Neural crest cell (in vitro differentiated cells): ENCODE measurements at places on chromosomes 3 and 15.

- DNase-seq = no peak
These were observed 195.6 kb downstream of the XXYLT1 start for GRCh38 chr3:195075199-195075940.

DNA sequence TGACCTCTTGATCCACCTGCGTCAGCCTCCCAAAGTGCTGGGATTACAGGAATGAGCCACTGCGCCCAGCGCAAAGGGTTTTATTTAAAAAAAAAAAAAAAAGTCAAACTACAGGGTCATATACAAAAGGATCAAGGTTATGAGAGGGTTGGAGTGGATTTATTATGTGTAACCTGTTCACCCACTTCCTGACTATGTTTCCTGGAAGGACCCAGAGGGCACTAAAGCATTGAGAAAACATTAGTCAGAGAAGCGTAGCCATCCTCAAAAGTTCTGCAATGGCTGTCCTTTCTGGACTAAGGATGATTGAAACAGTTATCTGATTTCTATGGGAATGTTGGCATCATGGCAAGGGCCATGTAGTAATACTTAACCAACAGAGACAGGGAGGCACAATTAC is 7.3 kb upstream of the SCAPER start:
- no peak for DNase-seq

GRCh38 chr3:52786330-52787215 is 8.0 kb upstream of the ITIH3 start:
- no peak for DNase-seq

DNA sequence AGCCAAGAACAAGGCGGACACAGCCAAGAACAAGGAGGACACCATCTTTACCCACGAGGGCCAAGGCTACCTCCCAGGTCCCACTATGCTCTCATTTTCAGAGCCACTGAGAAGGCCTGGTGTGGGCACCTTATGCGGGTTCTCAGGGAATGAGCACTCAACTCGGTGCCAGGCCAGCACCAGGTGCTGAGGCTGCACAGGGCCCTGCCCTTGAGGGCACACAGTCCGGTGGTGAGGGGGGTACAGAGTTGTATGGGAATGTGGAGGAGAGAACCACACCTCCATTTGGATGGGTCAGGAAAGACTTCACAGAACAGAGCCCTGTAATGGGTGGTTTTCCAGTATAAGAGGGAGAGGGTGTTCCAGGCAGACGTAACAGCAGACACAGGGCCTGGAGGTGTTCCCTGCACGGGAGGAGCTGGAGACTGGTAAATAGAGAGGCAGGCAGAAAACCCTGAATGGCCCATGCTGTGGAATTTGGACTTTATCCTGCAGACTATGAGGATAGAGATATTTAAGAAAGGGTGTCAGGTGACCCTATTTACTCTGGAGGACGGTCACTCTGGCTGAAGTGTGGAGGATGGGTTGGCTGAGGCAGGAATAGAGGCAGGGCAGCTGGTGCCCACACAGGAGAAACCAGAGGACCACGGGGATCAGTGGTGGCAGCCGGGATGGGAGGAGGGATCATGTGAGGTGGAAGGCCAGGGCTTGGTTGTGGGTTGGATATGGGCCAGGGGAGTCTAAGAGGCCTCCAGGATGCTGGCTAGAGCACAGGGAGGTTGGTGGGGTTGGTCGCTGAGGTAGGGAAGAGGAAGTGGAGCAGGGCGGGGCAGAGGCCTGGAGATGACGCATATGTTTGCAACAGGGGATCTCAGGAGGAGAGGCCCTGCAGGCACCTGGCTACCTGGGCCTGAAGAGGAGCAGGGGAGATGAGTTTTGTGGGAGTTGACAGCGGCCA is 34.6 kb downstream of the CRABP1 start:
- no peak for DNase-seq

GRCh38 chr3:119586733-119587172 is 7.5 kb downstream of the ADPRH start:
- DNase-seq = no peak

DNA sequence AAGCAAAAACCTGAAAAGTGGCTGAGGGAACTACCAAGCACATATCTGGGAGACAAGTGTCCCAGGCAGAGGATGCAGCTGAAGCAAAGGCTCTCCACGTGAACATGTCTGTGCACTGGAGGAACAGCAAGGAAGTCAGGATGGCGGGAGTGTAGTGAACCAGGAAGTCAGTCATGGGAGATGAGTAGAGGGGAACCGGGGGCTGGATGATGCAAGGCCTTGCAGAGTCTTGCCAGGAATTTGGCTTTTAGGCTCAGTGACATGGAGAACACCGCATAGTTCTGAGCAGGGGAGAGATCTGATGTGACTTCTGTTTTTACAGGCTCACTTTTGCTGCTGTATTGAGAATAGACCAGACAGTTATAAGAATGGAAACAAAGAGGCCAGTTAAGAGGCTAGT is 19.0 kb downstream of the C2CD4A start:
- DNase-seq = no peak

- no peak for DNase-seq
These were observed 1.3 kb upstream of the KLHL40 start for GRCh38 chr3:42683875-42684598.

GRCh38 chr3:76668653-76669052 is 371.2 kb upstream of the ROBO2 start:
- DNase-seq = no peak

DNA sequence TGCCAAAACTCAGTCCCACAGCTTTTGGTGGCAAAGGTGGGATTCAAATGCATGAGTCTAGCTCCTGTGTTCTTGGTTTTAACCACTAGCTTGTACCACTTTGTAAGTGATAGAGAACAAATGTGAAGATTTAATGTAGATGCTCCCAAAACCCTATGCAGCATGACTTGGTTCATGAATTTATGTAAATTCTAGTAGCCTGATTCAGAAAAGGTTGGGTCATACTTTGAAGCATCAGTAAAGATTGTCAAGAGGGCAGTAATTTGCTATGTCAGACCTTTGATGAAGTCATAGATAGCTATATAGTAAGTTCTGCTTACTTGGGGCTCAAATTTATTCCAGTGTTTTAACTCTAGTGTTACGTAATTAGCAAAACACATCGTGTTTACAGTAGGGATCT is 75.6 kb downstream of the VPS8 start:
- DNase-seq = no peak

GRCh38 chr3:134854254-134854653 is 59.2 kb downstream of the EPHB1 start:
- DNase-seq = no peak

DNA sequence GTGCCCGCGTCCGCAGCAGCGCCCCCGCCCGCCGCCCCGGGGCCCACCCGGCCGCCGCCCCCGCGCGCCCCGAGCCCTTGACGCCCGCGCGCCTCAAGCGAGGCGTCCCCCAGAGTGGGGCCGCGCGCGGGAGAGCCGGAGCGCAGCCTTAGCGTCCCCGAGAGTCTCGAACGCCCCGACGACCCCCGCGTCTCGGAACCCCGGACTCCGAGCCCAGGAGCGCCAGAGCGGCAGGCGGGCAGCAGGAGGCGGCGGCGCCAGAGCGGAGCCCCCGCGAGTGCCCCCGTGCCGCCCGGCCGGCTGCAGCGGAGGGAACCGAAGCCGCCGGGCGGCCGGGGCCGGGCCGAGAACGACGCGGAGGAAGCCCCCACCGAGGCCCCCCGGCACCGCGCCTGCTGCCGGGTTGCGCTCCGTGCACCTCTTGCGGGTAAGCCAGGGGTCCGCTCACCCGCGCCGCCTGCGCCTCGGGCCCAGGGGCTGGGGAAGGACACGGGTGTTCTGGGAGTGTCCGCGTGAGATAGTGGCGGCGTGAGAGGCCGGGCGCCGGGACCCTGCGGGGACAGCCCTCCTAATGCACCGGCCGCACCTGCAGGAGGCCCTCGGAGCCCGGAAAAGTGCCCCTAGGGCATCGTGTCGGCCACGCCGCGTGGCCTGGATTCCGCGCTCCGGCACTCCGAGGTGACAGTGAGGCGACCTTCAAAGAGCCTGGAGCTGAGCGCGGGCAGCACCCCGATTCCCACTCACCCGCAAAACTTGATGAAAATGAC is 52.0 kb upstream of the ULK4 start:
- DNase-seq = peak; percentile 15

- DNase-seq = no peak
These were observed 84.0 kb upstream of the OSBPL11 start for GRCh38 chr3:125679258-125679657.

DNA sequence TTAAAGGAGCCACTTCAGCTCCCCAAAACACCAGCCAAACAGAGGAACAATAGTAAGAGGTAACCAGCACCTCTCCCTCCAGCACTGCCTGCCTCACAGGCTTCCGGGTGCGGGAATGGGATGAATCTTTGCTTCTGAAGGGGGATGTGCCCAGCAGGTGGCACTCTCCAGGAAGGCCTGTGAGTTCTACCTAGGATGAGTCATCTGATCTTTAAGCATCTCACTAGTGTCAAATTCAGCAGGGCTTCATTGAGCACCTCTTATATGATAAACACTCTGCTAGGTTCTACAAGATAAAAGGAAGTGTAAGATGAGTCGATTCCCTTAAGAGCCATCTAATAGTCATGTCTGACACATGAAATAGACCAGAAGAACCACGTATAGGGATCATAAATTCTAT is 237.4 kb upstream of the UMPS start:
- no peak for DNase-seq

GRCh38 chr3:172184106-172184822 is 144.9 kb downstream of the FNDC3B start:
- no peak for DNase-seq

GRCh38 chr15:50593761-50594160 is 47.3 kb upstream of the USP50 start:
- no peak for DNase-seq

DNA sequence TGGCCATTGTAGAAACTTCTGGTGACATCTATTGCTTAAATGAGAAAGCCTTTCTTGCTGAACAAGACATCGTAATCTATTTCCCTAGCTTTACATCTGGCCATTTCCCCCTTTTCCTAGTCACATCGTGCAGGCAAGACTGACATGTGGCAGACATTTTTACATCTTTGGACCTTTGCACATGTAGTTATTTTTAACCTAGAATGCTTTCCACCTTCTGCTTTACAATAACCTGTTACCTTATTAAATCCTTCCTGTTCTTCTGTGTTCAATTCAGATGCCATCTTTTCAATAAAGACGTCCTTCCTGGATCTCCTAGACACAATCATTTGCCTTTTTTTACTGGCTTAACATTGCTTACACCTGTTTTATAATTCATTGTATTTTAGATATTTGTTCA is 343.3 kb downstream of the DIPK2A start:
- DNase-seq = no peak

GRCh38 chr15:40102897-40103858 is 5.5 kb downstream of the BMF start:
- DNase-seq = no peak

DNA sequence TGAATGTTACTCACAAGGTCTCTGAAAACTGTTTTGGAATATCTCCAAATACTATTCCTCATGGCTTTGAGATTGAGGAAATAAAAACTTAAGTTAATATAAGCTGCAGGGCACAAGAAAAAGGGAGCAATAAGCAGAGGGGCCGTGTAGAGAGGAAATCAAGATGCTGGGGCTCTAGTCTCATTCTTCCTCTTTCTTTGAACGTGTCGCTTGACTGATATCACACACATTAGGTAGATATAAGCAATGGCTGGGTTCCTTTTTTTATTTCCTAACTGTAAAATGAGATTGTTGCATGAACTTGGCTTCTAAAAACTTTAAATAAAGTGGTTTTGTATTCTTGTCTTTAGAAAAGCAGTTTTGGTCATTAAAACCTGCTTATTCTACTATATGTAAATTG is 326.7 kb upstream of the ROPN1 start:
- DNase-seq = no peak

- DNase-seq = no peak
These were observed 194.9 kb downstream of the ARRDC4 start for GRCh38 chr15:98155356-98155755.

DNA sequence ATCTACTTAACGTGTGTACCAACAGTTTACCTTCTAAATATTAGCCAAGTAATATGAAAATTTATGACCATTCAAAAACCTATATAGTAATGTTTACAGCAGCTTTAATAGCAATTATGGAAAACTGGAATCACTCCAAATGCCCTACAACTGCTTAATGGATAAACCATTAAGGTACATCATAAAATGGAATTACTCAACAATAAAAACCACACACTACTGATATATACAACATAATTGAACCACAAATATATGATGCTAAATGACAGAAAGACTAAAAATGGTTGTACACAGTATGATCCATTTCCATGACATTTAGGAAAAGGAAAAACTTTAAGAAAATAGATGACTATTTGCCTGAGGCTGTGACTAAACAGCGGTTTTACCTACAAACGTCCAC is 467.1 kb upstream of the EPHA6 start:
- DNase-seq = no peak

- no peak for DNase-seq
These were observed 145.2 kb downstream of the P3H2 start for GRCh38 chr3:189975391-189975990.

- no peak for DNase-seq
These were observed 70.9 kb downstream of the GMPS start for GRCh38 chr3:155941354-155941753.

GRCh38 chr3:80052271-80052670 is 284.5 kb upstream of the ROBO1 start:
- no peak for DNase-seq

DNA sequence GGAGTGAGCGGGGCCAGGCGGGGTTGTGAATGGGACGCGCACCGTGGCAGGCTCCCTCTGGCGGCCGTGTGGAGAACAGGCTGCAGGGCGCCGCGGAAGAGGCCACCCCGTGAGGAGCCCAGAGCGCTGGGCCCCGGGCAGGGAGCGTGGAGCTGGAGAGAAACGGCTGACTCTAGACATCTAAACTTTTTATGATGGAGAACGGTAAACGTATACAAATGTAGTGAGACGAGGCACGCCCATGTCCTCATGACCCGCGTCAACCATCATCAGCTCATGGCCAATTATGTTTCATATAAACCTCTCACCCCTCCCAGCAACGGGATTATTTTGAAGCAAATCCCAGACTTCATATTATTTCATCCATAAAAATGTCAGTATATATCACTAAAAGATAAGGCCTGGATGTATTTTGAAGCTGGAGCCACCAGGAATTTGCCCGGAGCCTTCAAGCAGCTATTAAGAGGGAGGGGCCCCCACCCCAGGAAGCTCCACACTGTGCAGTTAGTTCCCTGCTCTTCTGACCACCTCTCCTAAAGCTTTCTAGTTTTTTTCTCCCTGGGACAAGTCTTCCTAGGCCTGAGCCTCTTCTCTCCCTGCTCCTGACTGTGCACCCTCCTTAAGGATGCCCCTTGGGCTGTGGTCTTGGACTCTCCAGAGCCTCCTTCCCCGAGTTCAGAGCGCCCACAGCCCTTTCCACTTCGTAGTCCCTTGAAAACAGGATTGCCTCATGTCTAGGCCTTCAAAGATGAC is 149.5 kb downstream of the SMAD6 start:
- DNase-seq = peak; percentile 88

DNA sequence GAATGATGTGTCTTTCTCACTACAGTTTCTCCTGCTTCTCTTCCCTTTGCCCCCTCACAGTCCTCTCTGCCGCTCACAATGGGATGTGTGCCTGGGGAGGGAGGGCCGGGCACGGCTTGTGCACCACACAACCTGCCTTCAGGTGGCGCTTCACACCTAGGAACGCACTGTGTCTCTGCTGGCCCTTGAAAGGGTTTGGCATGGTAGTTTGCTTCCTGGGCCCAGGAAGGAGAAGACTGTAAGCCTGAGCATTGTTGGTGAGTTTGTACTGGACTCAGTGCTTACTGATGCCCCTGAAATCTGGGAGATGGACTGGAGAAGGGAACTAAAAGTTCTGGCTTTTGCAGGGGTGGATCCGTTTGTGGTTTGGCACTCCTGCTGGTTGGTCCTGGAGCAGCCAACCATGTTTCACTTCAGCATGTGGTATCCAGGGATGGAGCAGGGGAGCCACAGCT is 9.2 kb downstream of the ALPK3 start:
- DNase-seq = no peak

- DNase-seq = peak; percentile 34
These were observed 17.1 kb downstream of the CTXND1 start for GRCh38 chr15:80234883-80235282.

GRCh38 chr3:160921020-160921635 is 165.1 kb downstream of the PPM1L start:
- DNase-seq = peak; percentile 15
